Mammary epithelial cell (primary cell): ENCODE measurements at places on chromosomes 6 and 20.

- no peak for DNase-seq
Observed at GRCh38 chr20:21326700-21327099, 23.6 kb downstream of the XRN2 start.

- peak; percentile 8 for DNase-seq
Observed at GRCh38 chr20:21613512-21613911, 92.0 kb upstream of the PAX1 start.

DNA sequence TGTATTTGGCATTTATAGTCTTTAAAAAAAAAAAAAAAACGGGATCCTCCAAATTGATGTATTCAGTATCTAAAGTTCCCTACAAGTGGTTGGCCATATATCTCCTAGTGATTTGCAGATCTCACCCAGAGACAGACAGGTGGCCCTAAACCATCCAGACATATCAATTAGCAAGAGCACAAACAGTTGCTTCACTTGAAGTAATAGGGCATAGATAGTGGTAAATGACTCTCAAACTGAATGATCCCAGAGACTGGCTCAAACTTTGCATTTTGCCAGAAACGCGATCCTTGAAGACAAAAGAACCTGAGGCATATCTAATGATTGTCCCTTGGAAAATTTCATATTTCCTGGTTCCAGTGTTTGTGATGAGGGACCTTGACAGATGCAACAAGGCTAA, 54.6 kb downstream of the HMGCLL1 start:
- no peak for DNase-seq

- no peak for DNase-seq
Observed at GRCh38 chr20:25705830-25706351, 9.2 kb upstream of the ZNF337 start.
